ENCODE measurements at places on chromosomes 2 and 18. TPM values are rescaled to one million over a fixed set of nuclear protein-coding genes. Genes with fewer than 3 reads are reported as not detected.
A peak's percentile ranks its signal among the peaks of the same experiment; 100 is the strongest.

- H3K36me3 ChIP-seq, result peaks cover 7% of the 10 kb centered on the region
- H3K4me1 ChIP-seq, result no peaks in the 10 kb centered on the region
- H3K4me3 ChIP-seq, result no peak overlapping the region
- H3K27me3 ChIP-seq, result no peaks in the 10 kb centered on the region
Measured at GRCh38 chr18:58967751-58968254, 103.1 kb downstream of the ZNF532 start.

GRCh38 chr2:217934321-217935131 lies 68.3 kb downstream of the TNS1 start:
- H3K27me3 ChIP-seq, result no peaks in the 10 kb centered on the region
- no peaks in the 10 kb centered on the region for H3K36me3 ChIP-seq
- H3K27ac ChIP-seq, result peak overlapping the region; percentile 94
- DNase-seq, result peak; percentile 93

- peaks cover 36% of the 10 kb centered on the region for H3K4me1 ChIP-seq
- peak overlapping the region; percentile 15 for H3K4me3 ChIP-seq
- DNase-seq, result no peak
- H3K27me3 ChIP-seq, result no peaks in the 10 kb centered on the region
Measured at GRCh38 chr18:63253014-63253413, 66.6 kb downstream of the BCL2 start.

GRCh38 chr2:215571689-215572088 lies 135.8 kb upstream of the FN1 start:
- DNase-seq, result no peak
- H3K27ac ChIP-seq, result no peak overlapping the region
- no peaks in the 10 kb centered on the region for H3K36me3 ChIP-seq
- H3K27me3 ChIP-seq, result no peaks in the 10 kb centered on the region

GRCh38 chr2:135590619-135591260 lies 59.5 kb downstream of the R3HDM1 start:
- DNase-seq, result no peak
- H3K4me1 ChIP-seq, result peaks cover 10% of the 10 kb centered on the region
- H3K27ac ChIP-seq, result no peak overlapping the region
- no peak overlapping the region for H3K4me3 ChIP-seq

GRCh38 chr2:85613717-85614515 lies 2.0 kb upstream of the C2orf68 start:
- no peak for DNase-seq
- peaks cover 32% of the 10 kb centered on the region for H3K4me1 ChIP-seq
- no peak overlapping the region for H3K4me3 ChIP-seq
- no peaks in the 10 kb centered on the region for H3K36me3 ChIP-seq
- no peak overlapping the region for H3K27ac ChIP-seq

DNA sequence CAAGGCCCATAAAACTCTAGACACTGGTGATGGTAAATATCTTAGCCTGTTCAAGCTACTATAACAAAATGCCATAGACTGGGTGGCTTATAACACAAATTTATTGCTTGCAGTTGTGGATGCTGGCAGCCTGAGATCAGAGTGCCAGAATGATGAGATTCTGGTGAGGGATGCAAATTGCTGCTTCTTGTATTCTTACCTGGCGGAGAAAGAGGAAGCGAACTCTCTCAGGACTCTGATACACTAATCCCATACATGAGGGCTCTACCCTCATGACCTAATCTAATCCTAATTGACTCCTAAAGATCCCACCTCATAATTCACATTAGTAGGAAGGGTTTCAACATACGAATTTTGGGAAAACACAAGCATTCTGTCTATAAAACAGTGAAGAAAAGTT lies 4.6 kb upstream of the IER3IP1 start:
- no peak overlapping the region for H3K4me3 ChIP-seq
- H3K4me1 ChIP-seq, result no peaks in the 10 kb centered on the region
- H3K27me3 ChIP-seq, result no peaks in the 10 kb centered on the region
- H3K36me3 ChIP-seq, result no peaks in the 10 kb centered on the region
- no peak overlapping the region for H3K27ac ChIP-seq
- DNase-seq, result no peak

DNA sequence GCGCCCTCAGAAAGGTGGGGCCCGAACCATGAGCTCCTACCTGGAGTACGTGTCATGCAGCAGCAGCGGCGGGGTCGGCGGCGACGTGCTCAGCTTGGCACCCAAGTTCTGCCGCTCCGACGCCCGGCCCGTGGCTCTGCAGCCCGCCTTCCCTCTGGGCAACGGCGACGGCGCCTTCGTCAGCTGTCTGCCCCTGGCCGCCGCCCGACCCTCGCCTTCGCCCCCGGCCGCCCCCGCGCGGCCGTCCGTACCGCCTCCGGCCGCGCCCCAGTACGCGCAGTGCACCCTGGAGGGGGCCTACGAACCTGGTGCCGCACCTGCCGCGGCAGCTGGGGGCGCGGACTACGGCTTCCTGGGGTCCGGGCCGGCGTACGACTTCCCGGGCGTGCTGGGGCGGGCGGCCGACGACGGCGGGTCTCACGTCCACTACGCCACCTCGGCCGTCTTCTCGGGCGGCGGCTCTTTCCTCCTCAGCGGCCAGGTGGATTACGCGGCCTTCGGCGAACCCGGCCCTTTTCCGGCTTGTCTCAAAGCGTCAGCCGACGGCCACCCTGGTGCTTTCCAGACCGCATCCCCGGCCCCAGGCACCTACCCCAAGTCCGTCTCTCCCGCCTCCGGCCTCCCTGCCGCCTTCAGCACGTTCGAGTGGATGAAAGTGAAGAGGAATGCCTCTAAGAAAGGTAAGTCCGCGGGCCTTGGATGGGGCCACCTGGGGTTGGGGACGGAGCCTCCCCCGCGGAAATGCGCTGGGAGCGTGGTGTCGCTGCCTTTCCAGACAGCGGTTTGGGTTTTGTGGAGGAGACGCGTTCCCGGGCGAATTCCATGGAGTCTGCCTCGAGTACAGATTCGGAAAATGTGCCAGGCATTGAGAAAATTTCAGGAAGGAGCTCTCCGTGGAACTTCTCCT lies 559 bp downstream of the HOXD1 start:
- peaks cover 97% of the 10 kb centered on the region for H3K27me3 ChIP-seq
- H3K4me1 ChIP-seq, result peaks cover 30% of the 10 kb centered on the region
- peak overlapping the region; percentile 35 for H3K4me3 ChIP-seq
- no peaks in the 10 kb centered on the region for H3K36me3 ChIP-seq
- H3K27ac ChIP-seq, result no peak overlapping the region

DNA sequence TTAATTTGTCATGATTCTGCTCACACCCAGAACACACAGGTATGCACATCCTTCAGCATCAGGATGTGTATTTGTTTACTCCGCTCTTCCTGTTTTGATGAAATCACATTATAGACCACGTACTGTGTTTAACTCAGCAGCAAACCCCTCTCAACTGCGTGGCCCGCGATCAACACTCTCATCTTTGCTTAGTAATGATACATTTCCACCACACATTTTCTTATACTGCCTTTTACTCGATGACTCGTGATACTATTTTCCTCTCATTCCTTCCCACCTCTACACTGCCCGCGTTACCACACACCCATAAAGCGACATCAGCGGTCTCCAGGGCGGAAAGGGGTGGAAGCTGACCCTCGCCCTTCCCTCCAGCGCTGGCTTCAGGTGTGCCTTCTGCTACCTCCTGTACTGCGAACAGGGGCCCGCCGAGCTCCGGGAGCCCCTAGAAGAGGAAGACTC lies 1.3 kb downstream of the NETO1 start:
- no peak for DNase-seq
- peaks cover 20% of the 10 kb centered on the region for H3K27me3 ChIP-seq
- H3K36me3 ChIP-seq, result no peaks in the 10 kb centered on the region
- peaks cover 21% of the 10 kb centered on the region for H3K4me1 ChIP-seq
- no peak overlapping the region for H3K27ac ChIP-seq
- no peak overlapping the region for H3K4me3 ChIP-seq

DNA sequence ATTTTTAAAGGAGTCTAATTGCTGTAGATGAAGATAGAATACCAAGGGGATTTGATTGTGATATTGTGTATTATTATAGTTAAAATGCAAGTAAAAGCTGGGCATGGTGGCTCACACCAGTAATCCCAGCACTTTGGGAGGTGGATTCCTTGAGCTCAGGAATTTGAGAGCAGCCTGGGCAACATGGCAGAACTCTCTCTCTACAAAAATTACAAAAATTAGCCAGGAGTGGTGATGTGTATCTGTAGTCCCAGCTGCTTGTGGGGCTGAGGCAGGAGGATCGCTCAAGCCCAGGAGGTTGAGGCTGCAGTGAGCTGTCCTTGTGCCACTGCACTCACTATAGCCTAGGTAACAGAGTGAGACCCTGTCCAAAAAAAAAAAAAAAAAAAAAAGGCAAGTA lies 687.0 kb downstream of the NUP35 start:
- no peaks in the 10 kb centered on the region for H3K36me3 ChIP-seq
- no peak overlapping the region for H3K4me3 ChIP-seq
- DNase-seq, result no peak
- H3K4me1 ChIP-seq, result no peaks in the 10 kb centered on the region

- no peak overlapping the region for H3K4me3 ChIP-seq
- no peaks in the 10 kb centered on the region for H3K36me3 ChIP-seq
- H3K27ac ChIP-seq, result no peak overlapping the region
- no peaks in the 10 kb centered on the region for H3K4me1 ChIP-seq
Measured at GRCh38 chr18:66646609-66647008, 42.7 kb upstream of the CDH19 start.

GRCh38 chr2:81672923-81673322 lies 1368.4 kb upstream of the LRRTM1 start:
- no peak for DNase-seq
- H3K36me3 ChIP-seq, result no peaks in the 10 kb centered on the region
- H3K27me3 ChIP-seq, result no peaks in the 10 kb centered on the region
- H3K27ac ChIP-seq, result no peak overlapping the region
- H3K4me3 ChIP-seq, result no peak overlapping the region
- H3K4me1 ChIP-seq, result no peaks in the 10 kb centered on the region

- H3K4me1 ChIP-seq, result peaks cover 20% of the 10 kb centered on the region
- no peak overlapping the region for H3K27ac ChIP-seq
- no peaks in the 10 kb centered on the region for H3K36me3 ChIP-seq
- no peak overlapping the region for H3K4me3 ChIP-seq
- H3K27me3 ChIP-seq, result no peaks in the 10 kb centered on the region
Measured at GRCh38 chr2:217795067-217795466, 207.7 kb downstream of the TNS1 start.

- no peak within 1 kb of the TSS for H3K27ac ChIP-seq
- peaks cover 16% of the 10 kb centered on the region for H3K4me1 ChIP-seq
- DNase-seq, result no peak
- H3K27me3 ChIP-seq, result peaks cover 30% of the 10 kb centered on the region
- peak within 1 kb of the TSS; percentile 27 for H3K4me3 ChIP-seq
Measured at GRCh38 chr2:68643011-68643873, at the start of gene PROKR1. PROKR1 (plus strand) TSS chr2:68643579; CDS start chr2:68645822, 2,243 bp downstream.

- no peaks in the 10 kb centered on the region for H3K36me3 ChIP-seq
- no peaks in the 10 kb centered on the region for H3K27me3 ChIP-seq
- no peak for DNase-seq
- H3K4me3 ChIP-seq, result no peak overlapping the region
- H3K4me1 ChIP-seq, result no peaks in the 10 kb centered on the region
- H3K27ac ChIP-seq, result no peak overlapping the region
Measured at GRCh38 chr18:28080876-28081300, 96.0 kb downstream of the CDH2 start.

DNA sequence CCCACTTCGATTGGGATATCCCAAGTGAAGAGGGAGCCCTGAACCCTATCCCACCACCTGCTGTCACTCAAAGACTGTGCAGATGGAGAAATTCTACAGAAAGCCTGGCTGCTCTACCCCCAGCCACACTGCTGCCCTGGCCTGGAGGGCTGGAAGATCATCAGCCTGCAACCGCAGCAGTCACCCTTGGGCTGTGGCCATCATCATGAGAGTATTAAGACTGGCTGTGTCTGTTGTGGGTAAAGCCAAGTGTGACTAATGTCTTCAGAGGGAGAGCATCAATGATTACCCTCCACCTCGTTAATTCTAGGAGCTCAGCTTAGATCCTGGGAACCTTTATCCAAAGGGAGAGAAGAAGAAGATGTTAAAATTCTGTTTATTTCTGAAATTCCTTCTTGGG lies 221.5 kb downstream of the TFCP2L1 start:
- DNase-seq, result no peak
- no peak overlapping the region for H3K4me3 ChIP-seq
- H3K36me3 ChIP-seq, result no peaks in the 10 kb centered on the region
- H3K4me1 ChIP-seq, result no peaks in the 10 kb centered on the region
- no peak overlapping the region for H3K27ac ChIP-seq

GRCh38 chr2:8477552-8478470 lies 204.0 kb upstream of the ID2 start:
- H3K27me3 ChIP-seq, result no peaks in the 10 kb centered on the region
- no peak overlapping the region for H3K27ac ChIP-seq
- no peaks in the 10 kb centered on the region for H3K4me1 ChIP-seq
- peak; percentile 61 for DNase-seq

DNA sequence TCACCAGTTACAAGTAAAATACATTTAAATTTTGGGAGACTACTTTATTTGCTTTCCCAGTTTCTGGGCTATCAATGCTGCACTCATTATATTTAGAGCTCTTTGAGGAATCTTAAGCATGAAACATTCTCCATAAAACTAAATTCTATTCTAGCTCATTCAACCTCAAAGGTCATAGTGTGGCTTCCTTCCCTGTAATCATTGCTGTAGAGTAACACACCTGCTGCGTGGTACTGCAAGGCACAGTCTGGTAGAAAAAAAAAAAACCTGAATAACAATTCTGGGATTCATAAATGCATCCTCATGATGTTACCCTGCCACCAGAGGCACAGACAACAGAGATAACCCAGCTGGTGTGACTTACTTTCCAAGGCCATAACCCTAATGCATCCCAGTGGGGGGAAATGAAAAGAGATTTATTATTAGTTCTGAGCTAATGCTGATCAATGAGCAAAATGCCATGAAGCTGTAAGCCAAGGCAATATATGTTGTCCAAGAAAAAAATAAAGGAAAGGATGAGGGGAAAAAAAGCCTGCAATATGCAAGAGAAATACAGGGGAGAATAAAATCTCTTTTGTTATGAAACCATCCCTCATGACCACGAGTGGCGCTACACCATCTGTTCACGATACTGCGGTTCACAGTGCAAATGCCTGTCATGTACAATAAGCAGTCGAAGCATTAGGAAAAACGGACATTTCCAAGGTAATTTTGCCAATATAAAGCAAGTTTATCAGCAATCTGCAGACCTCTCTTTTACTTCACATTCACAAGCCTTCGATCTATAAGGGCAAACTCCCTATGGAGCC lies 1481.6 kb upstream of the PIK3C3 start:
- H3K36me3 ChIP-seq, result no peaks in the 10 kb centered on the region
- H3K27ac ChIP-seq, result no peak overlapping the region
- no peak for DNase-seq
- H3K27me3 ChIP-seq, result no peaks in the 10 kb centered on the region
- H3K4me3 ChIP-seq, result no peak overlapping the region
- no peaks in the 10 kb centered on the region for H3K4me1 ChIP-seq

DNA sequence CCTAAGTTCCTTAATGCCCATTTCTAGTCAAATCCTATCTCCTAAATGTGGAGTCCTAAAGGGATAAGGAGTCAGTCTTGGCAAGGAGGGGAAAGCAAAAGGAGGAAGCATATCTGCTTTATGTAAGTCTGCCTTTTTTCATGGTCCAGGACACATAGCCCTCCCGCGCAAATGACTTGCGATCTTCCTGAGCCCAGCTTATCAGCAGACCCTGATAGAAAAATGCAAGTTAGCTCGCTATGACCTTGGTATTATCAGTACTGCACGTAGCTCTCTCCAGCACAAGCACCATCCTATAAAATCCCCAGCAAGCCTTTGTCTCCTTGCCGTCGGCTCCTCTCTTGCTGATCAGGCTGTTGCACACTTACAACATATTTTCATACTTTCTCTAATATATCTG lies 281.4 kb upstream of the KCNH7 start:
- no peaks in the 10 kb centered on the region for H3K36me3 ChIP-seq
- H3K4me1 ChIP-seq, result no peaks in the 10 kb centered on the region
- DNase-seq, result no peak
- no peak overlapping the region for H3K27ac ChIP-seq
- H3K4me3 ChIP-seq, result no peak overlapping the region

The ICOS gene
- total RNA-seq, result not detected

The NPPC gene
- 5.6 TPM for total RNA-seq

The KHK gene
- 5.3 TPM for total RNA-seq

The REG1B gene
- total RNA-seq, result not detected

The ARL5A gene
- total RNA-seq, result 45.4 TPM

The POTEJ gene
- not detected for total RNA-seq
